ENCODE measurements at places on chromosomes 3 and 15.

- no peak for DNase-seq
These were observed 62.0 kb downstream of the SFMBT1 start for GRCh38 chr3:52983828-52984227.

DNA sequence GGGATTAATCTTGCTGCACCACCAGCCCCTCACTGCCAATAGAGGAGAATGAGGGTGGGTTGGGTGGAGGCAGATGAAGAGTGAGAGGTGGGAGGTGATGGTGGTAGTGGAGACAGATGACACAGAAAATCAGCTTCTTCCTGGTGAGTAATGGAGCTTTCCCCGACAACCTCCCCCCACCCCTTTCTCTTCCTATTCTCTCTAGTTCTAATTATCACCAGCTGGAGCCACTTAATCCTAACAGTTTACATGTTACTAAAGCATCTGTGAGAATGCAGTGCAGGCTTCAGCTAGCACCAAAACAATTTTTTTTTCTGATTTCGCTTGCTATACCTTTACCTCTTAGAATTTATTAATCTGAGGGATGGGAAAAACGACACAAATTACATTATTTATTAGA, 116.1 kb upstream of the DNAJC19 start:
- DNase-seq: no peak

DNA sequence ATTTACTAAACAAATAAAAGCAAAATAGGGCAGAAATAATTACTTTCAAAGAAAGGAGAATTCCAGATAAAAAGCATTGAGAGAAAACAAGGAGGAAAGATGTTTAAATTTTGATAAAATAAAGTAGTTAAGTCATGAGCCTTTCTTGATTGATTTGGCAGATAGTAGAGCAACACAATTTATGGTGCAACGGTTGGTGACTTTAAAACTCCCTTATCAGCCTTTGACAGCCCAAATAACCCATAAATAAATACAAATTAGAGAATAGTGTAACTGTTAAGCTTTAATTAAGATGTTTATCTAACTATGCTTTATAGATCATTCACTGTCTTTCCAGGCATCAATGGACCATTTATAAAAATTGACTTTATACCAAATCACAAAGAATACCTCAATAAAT, 54.0 kb upstream of the EIF1B start:
- no peak for DNase-seq

DNA sequence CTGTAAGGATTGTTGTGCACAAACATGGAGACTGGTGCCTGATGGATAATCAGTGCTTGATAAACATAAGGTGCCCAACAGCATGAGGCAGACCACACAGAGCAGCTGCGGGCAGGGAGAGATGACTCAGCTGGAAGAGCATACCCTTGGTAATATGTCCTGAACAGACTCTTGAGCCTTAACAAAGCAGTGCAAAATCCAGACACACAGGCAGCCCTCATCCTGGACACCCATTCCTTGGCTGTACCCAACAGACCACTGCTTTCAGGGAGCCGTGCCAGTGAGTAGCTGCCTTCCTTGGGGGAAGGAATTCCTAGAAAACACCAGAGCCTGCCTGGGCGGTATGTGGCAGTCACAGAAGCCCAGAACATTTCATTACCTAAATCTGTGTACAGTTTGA, 156.2 kb downstream of the CLSTN2 start:
- DNase-seq: no peak

DNA sequence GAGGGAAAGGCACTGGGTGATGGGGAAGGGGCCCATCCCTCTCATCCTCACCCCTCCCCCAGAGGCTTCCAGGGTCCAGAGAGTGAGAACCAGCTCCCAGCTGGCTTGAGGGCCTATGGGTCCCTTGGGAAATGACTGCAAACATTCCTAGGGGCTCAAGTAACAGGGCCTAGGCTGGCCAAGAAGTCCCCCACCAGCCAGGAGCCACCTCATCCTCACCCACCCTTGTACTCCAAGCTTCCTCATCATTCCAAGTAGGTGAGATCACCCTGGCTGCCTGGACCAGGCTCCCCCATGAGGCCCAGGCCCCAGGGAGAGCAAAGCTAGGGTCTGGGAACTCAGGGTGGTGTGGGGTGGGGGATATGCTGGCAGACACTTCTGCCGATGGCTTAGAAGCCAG, 14.8 kb downstream of the LOXL1 start:
- no peak for DNase-seq

GRCh38 chr15:81097890-81098280, 36.2 kb upstream of the CFAP161 start:
- DNase-seq: no peak

- no peak for DNase-seq
These were observed 21.9 kb downstream of the LTF start for GRCh38 chr3:46442576-46443530.

GRCh38 chr3:170033489-170033888, 4.3 kb upstream of the GPR160 start:
- DNase-seq: no peak

- DNase-seq: no peak
These were observed 248.8 kb upstream of the NSMCE3 start for GRCh38 chr15:29518442-29518841.

DNA sequence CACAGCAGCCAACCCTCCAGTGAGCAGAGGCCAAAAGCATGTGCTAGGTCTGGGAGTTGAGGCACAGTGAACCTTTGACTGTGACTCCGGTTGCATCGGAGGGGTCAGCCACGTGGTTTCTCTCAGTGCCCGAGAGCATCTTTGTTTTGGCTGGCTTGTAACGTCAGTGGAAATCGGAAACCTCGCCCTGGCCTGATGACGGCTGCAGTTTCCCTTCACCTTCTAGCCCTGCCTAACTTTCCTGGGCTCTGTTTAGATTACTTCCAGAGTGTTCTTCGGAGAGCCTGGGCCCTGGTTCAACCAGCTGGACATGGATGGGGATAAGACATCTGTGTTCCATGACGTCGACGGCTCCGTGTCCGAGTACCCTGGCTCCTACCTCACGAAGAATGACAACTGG, 56.6 kb downstream of the MESD start:
- no peak for DNase-seq

GRCh38 chr3:19527746-19528145, 379.4 kb downstream of the KCNH8 start:
- no peak for DNase-seq

- DNase-seq: no peak
These were observed 13.5 kb downstream of the SEMA4B start for GRCh38 chr15:90214553-90215196.
